ENCODE measurements at places on chromosomes 12 and 14.

GRCh38 chr12:20646239-20646827, 48.8 kb upstream of the SLCO1C1 start:
- DNase-seq, result no peak

GRCh38 chr12:66331814-66332213, 29.5 kb downstream of the HELB start:
- DNase-seq, result no peak

GRCh38 chr12:132445884-132446632, 43.9 kb upstream of the FBRSL1 start:
- DNase-seq, result peak; percentile 79

DNA sequence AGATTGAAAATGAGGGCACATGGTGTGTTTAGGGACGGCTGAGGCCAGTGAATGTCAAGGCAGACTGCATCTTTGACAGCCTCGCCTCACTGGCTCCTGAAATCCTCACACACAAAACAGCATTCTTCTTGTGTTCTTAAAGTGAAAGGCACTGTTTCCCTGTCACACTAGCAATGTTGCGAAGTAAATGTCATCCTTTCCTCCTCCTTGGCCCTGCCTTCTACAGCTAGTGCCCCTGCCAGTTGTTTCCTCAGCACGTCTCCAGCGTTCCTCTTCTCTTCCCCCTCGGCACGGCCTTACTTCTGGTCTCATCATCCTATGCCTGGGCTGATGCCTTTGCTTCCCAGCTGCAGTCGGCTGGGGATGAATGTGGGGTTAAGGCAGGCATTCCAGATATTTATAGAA, 129.4 kb upstream of the DNM1L start:
- DNase-seq, result no peak

- no peak for DNase-seq
These were observed 625 bp upstream of the ABHD12B start for GRCh38 chr14:50871228-50871627.

DNA sequence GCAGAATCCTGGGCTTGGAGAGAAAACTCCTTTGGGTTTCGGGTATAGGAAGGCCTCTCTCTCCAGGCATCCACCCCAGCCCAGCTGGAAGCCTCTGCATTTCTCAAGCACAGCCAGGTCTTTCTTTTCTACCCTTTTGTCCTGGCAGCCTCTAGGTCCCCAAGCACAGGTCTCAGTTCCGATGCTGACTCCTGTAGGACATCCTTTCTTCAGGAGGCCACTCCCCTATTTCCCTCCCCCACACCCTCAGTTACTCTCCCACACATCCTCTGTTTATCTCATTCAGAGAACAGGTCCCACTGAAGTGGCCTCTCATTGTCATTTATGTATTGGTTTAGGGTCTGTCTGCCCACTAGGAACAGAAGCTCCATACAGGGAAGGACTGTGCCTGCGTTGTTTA, 352.6 kb downstream of the VRK1 start:
- DNase-seq, result no peak

DNA sequence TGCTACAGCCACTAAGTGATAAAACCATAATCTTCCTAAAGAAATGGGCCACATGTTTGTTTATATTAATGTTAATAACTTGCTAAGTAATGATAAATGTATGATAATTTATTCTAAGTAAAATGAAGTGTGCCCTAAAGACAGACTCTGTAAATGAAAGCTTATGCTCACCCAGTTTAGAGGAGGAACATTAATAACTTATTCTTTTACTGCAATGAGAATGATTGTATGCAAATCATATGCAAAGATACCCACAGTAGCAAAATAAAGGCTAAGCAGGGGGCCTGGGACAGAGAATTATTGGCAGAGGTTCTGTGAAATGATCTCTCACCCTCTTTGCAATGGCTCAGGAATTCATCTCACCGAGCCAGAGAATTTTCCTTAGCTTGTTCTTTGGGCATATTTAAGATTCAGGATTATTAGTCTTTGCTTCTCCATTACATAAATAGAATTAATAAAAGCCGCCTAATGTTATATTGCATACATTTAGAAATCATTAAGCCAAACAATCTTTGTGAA, 75.9 kb downstream of the TMEM132D start:
- no peak for DNase-seq

GRCh38 chr12:42468921-42469320, 120.6 kb downstream of the PRICKLE1 start:
- no peak for DNase-seq

DNA sequence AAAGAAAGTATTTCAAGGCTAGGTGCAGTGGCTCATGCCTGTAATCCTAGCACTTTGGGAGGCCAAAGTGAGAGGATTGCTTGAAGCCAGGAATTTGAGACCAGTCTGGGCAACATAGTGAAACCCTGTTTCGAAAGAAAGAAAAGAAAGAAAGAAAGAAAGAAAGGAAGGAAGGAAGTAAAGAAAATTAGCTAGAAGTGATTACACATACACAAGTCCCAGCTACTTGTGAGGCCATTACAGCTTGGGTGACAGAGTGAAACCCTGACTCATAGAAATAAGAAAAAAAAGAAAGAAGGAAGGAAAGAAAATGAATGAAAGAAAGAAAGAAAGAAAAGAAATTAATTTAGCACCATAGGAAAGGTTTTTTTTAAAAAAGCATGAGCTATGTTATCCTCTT, 33.3 kb upstream of the PPP1CC start:
- DNase-seq, result no peak

DNA sequence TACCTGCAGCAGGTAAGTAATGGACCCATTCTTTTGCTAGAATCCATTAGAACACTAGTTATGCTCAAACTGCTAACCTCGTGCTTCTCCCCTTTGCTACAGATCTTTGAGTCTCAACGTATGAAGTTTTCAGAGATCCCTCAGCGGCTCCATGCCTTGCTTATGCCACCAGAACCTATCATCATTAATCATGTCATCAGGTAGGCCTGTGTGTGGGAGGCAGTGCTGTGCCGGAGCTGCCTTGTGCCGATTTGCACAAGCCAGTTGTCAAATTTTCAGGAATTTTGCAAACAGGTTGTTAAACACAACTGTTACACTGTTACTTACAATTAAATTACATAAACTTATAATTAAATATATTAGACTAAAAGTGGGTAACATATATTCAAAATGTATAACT, 5.2 kb downstream of the SMARCD1 start:
- no peak for DNase-seq

GRCh38 chr12:99146185-99146584, 501.1 kb downstream of the APAF1 start:
- DNase-seq, result no peak

GRCh38 chr12:72264548-72265175, 7.5 kb upstream of the TRHDE start:
- peak; percentile 50 for DNase-seq

- DNase-seq, result no peak
These were observed 100.2 kb upstream of the PRICKLE1 start for GRCh38 chr12:42689699-42690098.

DNA sequence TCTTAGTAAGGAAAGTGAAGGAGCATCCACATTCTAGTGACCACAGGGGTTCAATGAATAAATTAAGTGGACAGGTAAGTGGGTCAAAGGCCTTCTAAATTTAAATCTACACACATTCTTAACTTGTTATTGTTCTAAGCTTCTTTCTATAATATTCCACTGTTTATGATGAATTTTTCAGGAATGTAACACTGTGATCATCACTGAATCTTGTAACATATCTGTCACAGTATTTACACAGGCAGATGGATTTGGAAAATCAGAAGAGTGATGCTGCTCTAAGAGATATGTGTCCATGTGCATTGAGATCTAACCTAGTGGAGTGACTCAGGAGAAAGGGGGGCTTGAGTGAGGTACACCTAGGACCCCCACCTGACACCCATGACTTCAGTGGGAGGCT, 115.4 kb upstream of the OVCH1 start:
- no peak for DNase-seq
